ENCODE measurements at places on chromosomes 7 and 10.

DNA sequence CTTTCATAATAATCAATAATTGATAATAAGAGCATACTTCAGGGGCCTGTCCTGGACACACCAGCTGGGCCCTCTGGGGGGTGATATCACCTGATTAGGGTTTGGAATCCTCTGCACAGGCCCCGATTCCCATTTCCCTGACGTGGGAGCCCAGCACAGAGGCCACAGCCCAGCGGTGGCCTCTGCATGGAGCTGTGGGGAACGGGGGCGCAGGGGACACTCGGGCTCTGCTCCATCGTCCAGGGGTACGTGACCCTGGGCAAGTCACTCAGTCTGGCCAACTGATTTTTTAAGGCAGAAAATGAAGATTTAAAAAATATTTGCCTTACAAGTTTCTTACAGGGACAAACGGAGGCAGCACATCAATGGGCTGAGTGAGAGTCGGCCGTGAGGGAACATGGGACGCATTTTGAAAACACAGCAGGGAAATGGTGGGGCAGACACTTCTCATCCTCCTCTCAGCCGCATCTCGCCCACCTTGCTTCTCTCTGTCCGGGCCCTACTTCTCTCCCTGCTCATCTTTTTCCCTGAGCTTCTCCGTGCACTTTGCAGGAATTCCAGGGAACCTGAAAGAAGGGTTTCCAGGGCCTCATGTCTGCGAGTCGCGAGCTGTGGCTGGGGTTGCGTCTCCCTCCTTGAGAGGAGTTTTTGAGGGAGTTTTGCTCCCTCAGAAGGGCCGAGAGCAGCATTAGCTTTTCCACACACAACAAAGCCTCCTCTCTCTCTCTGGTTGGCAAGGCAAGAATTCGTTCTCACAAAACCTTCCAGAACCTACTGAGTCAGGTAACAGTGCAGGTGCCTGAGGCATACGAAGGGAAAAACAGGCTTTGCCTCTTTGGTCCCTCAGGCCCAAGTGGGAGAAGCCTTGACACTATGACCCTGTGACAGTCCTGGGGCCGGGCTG lies 312.0 kb downstream of the WDR37 start:
- no peak for DNase-seq

- no peak for DNase-seq
Observed at GRCh38 chr7:81690251-81690650, 79.6 kb downstream of the HGF start.

GRCh38 chr7:112212571-112212970 lies 6.1 kb downstream of the ZNF277 start:
- DNase-seq = no peak

GRCh38 chr10:28684157-28684985 lies 7.0 kb downstream of the BAMBI start:
- DNase-seq = no peak

- DNase-seq = no peak
Observed at GRCh38 chr10:33799944-33800323, 465.5 kb upstream of the NRP1 start.

GRCh38 chr10:44865289-44865671 lies 45.9 kb upstream of the TMEM72 start:
- no peak for DNase-seq

GRCh38 chr7:37193087-37193774 lies 255.4 kb downstream of the ELMO1 start:
- DNase-seq = no peak

- DNase-seq = no peak
Observed at GRCh38 chr10:76133597-76134255, 702.3 kb downstream of the LRMDA start.

- DNase-seq = no peak
Observed at GRCh38 chr10:8211631-8212030, 157.1 kb downstream of the GATA3 start.

GRCh38 chr10:13684806-13685482 lies 98.2 kb downstream of the PRPF18 start:
- DNase-seq = no peak

DNA sequence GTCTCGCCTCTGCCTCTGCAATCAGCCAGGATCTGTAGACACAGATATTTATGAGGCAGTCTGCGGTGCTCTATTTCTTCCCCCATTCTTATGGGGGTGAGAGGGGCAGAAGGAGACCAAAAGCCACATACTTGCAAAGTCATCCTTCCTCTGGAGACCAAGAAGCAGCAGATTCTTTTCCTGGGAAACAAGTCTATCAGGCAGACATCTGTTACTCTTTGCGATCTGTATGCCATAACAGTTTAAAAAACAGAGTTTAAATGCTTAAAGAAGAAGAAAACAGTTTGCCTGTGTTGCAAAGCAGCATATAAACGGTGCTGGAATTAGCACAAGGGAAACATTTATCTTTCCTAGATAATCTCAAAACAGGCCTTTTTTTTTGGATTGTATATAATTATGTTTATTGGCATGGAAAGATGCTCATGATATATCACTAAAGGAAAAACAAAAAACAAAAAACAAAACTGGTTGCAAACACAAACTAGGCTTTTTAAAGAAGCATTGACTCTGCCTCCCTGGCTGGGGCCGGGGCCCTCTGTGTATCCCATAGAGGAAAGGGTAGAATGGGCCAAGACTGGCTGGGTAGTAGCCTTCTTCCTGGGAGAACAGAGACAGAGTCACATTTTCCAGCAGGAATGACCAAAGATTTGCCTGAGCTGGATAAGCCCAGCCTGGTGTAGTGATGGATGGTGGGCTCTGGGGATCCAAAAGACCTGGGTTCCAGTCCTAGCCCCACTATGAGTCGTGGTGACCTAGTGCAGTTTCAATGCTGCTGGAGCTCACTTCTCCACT lies 50.4 kb downstream of the RGS10 start:
- DNase-seq = no peak

GRCh38 chr10:131445623-131446022 lies 134.1 kb upstream of the TCERG1L start:
- DNase-seq = no peak

DNA sequence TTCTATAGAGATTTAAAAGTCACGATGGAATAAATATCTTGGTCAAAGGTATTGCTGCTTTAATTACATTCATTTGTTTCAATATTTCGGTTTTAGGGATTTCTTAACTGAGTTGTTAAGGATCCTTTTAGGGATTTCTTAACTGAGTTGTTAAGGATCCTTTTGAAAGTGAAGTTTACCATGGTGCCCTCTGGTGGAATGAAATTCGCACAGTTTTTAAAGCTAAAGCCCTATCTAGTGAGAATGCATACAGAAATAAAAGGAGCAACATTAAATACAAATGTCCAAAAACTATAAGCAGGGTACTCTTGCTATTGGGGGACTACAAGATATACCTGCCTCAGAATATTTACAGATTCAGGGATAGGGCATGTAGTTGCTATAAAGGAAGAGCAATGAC lies 193.7 kb downstream of the RNLS start:
- no peak for DNase-seq

DNA sequence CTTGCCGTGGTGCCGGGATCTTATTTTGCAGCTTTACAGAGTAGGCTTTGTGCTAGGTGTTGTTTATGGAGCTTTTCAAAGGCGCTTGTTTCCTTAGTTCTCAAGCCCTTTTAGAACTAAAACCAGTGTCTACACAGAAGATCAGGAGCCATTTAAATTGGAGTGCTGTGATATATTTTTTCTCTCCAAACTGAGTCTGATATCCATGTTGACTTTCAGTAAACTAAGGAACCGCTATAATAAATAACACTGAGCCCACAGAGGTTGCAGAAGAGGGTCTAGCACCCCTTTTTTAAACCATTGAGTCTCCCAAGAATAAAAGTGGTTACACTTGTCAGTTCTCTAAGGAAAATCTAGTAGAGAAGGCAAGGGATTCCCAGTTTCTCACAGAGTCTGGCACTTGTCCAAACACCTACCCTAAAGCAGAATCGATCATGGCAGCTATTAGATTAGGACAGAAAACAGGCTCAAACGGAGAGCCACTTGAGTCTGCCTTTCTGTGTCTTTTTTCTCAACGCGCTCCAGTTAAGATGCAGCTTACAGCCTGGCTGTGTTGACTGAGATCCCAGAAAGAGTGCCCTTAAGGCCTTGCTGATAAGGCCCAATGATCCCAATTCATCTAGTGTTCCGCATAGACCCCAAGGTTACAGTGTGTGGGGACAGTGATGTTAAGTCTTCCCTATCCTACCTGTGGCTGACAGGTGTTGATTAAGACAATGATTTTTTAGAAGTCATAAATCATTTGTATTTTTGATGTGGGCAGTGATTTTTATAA lies 804 bp downstream of the TMEM106B start:
- DNase-seq = no peak

All from HS-27A (cell line).